Osteoblast (primary cell): ENCODE measurements at places on chromosomes 7 and 10. TPM values are rescaled to one million over a fixed set of nuclear protein-coding genes. Genes with fewer than 3 reads are reported as not detected.

The EIF5AL1 gene
- total RNA-seq: 0.72 and 0.88 TPM in 2 replicates

The CDK14 gene
- total RNA-seq: 39.1 and 54.8 TPM in 2 replicates

The EFCAB10 gene
- total RNA-seq: under 0.01 TPM in 1 of 2 replicates, not detected in the other

The ABHD11 gene
- 6.5 and 8.7 TPM in 2 replicates for total RNA-seq

The RHOBTB1 gene
- 32.9 and 38.0 TPM in 2 replicates for total RNA-seq

DNA sequence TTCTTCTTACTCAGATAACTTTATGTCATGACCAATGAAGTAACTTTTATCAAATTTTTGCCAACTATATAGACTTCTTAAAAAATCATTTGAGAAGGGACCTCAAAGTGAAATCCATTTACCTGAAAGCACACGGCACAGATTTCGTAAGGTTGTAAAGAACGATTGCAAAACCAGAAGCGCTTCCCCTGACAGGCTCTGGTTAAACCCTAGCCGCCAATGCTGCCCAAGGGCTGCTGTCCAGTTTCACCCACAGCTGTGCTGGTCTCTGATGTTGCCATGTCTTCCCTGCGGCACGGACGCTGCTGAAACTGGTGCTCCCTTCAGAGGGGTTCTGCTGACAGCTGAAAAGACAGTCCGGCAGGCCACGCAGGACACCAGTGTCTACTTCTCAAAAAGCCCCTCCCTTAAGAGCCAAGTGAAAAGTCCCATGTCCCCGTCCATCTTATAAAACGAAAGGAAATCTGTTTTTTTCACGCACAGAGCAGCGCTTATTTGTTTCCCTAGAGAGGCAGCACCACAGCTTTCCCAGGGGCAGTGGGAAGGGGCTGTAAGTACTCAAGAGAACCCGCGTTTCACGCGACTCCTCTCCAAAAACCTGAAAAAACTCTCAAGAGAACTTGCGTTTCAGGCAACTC lies 32.5 kb downstream of the GNA12 start:
- peak; percentile 90 for DNase-seq
- no peaks in the 10 kb centered on the region for H3K27me3 ChIP-seq
- peak overlapping the region; percentile 73 for H3K4me3 ChIP-seq
- peaks cover 28% of the 10 kb centered on the region for H3K4me1 ChIP-seq
- peaks cover 3% of the 10 kb centered on the region for H3K36me3 ChIP-seq

- H3K36me3 ChIP-seq: peaks cover 82% of the 10 kb centered on the region
- no peaks in the 10 kb centered on the region for H3K27me3 ChIP-seq
- no peak overlapping the region for H3K4me3 ChIP-seq
- no peak overlapping the region for H3K27ac ChIP-seq
- DNase-seq: peak; percentile 79
These were observed 70.4 kb downstream of the PRPF18 start for GRCh38 chr10:13657101-13657680.

DNA sequence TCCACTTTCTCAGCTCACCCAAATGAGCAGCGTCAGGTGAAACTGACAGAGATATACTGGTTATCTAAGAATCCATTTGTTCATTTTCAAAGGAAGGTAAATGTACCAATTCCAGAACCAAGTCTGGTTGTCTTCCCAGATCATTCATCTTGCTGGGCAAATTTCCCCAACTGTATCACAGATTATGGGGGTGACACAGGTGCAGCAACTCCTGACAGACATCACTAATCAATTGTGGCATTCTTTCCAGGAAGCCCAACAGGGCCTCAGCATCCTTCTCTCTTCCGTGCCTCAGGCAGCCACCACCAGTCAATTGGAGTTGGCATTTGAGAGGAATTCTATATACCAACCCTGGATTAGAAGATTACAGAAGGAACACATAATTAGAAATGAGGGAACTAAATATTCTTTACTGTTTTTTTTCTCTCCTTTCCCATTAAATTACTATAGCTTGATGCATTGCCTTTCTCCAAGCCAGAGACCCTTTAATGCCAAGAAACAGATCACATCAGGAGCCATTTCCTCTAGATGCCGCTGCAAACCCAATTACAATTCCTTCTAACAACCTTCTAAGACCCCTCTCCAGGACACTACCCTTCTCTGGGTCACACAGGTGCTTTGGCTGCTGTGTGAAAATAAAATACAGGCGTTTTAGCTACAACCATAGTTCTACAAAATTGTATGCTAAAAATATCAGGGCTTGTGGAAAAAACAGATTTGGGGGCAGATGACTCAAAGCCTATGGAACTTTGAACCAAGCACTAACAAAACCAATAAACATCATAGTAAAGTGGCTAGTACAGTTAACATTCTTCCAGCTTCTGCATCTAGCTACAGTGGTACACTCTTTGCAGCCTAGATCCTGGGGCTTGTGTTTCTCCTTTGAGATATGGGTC lies 291.6 kb downstream of the RNLS start:
- H3K27me3 ChIP-seq: no peaks in the 10 kb centered on the region
- H3K4me3 ChIP-seq: no peak overlapping the region
- no peak overlapping the region for H3K27ac ChIP-seq

GRCh38 chr7:96547371-96547811 lies 162.3 kb downstream of the SEM1 start:
- H3K27me3 ChIP-seq: no peaks in the 10 kb centered on the region
- no peaks in the 10 kb centered on the region for H3K36me3 ChIP-seq
- H3K4me3 ChIP-seq: no peak overlapping the region

DNA sequence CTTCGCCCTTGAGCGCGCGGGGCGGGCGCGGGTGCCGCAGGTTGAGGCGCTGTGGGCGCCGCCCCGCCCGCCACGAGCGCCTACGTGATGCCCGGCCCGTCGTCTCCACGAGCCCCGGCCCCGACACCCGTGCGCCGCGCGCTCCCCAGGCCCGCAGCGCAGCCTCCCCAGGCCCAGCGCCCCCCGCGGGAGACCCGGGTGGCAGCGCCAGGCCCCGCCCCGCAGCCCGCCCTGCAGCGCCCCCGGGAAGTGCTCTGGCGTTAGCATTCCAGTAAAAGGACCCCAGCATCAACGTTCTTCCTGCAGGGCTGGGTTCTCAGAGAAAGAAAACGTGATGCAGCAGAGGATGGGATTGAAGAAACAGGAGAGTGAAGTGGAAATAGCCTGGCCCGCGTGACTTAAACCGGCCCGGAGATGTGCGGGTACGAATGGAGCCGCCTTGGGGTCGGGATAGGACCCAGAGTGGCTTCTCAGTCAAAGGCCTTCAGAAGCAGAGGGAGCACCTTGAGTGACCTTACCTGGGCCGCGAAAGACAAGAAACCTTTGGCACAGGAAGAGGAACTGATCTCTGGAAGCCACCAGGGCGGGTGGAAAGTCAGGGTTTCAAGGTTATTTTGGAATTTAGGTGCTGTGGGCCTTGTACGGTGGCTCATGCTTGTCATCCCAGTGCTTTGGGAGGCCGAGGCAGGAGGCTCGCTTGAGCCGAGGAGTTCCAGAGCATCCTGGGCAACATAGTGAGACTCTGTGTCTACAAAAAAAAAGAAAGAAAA lies 1.8 kb downstream of the PFKP start:
- peaks cover 13% of the 10 kb centered on the region for H3K36me3 ChIP-seq
- peaks cover 25% of the 10 kb centered on the region for H3K4me1 ChIP-seq
- peak overlapping the region; percentile 88 for H3K4me3 ChIP-seq

- H3K27ac ChIP-seq: no peak overlapping the region
- no peak overlapping the region for H3K4me3 ChIP-seq
- H3K27me3 ChIP-seq: no peaks in the 10 kb centered on the region
These were observed 17.5 kb downstream of the ATP6V1F start for GRCh38 chr7:128879939-128880746.
